Endothelial cell (in vitro differentiated cells): ENCODE measurements at places on chromosomes 6 and 20.

- no peak for DNase-seq
Measured at GRCh38 chr20:38828514-38829295, 23.2 kb downstream of the PPP1R16B start.

- no peak for DNase-seq
Measured at GRCh38 chr6:127897484-127897883, 3.4 kb downstream of the THEMIS start.

DNA sequence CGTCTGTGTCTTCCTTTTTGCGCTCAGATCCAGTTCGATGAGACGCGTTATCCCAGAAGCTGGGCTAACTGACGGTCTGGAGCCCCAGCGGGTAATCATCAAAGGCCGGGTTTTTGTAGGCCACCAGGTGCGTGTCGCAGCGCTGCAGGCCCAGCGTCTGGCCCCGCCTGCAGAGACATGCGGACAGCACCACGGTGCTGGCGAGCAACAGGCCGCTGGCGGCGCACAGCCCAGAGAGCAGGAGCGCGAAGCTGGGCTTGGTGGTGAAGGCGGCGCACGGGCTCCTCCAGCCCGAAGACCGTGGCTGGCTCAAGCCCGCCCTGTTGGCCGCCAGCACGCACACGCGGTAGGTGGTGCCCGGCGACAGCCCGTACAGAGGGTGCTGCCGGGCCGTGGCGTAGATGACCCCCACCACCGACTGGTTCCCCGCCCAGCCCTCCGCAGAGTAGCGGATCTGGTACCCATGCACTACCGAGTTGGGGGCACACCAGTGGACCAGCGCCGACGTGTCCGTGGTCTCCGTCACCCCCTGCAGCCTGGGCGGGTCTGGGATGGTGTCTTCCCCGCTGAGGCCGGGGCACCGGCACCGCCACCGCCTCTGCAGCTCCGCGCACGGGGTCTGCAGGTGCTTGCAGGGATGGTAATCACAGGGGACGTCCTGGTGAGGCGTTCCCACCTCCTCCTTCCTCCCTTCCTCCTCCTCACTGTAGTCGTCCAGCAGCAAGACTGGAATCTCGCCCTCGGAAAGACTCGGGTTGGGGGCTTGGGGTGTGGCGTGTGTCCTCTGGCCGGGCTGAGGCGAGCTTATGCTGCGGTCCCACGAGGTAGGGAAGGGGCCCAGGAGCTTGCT, 12.7 kb downstream of the LRRN4 start:
- DNase-seq, result no peak

GRCh38 chr6:143015300-143015706, 45.4 kb upstream of the AIG1 start:
- DNase-seq, result no peak

- DNase-seq, result no peak
Measured at GRCh38 chr6:139254196-139254595, 37.6 kb downstream of the TXLNB start.

- DNase-seq, result no peak
Measured at GRCh38 chr6:89518352-89519055, 85.6 kb downstream of the ANKRD6 start.
